ENCODE measurements at places on chromosomes 16 and 17.

- DNase-seq, result no peak
Measured at GRCh38 chr17:21453144-21453898, 77.2 kb downstream of the KCNJ12 start.

DNA sequence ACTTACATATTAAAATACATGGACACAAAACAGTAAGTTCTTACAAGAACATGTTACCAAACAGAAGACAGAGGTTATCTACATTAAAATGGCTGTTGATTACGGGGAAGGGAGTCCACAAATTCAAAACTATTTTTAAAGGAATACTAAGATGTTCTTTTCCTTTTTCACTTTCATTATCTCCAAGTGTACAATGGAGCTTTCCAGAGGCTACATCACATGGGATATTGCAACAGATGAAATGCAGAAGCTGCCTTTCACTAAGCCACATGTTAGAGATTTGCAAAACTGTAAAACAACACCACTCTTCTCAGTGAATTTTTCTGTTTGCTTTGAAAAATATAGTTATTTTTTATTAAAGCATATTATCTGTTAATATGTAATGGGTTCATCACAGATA lies 53.6 kb downstream of the XPO6 start:
- no peak for DNase-seq

GRCh38 chr16:83336603-83337002 lies 471.2 kb upstream of the HSBP1 start:
- no peak for DNase-seq

DNA sequence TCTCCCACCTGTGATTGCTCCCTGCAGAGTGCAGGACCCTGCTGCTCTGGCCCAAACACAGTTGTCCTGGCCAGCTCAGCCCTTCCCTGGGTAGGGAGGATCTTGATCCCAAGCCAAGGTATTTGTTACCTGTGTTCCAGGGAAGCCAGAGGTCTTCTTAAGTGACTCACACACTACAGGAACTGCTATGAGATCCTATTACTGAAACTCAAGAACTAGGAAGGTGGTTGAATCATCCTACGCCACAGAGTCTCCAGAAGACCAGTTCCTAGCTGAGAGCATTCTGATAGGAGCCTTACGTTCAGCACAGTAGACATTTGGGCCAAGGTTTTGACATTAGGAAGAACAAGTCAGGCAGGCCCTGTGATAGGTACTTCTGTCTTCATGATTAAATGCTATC lies 12.0 kb downstream of the CHST6 start:
- no peak for DNase-seq

DNA sequence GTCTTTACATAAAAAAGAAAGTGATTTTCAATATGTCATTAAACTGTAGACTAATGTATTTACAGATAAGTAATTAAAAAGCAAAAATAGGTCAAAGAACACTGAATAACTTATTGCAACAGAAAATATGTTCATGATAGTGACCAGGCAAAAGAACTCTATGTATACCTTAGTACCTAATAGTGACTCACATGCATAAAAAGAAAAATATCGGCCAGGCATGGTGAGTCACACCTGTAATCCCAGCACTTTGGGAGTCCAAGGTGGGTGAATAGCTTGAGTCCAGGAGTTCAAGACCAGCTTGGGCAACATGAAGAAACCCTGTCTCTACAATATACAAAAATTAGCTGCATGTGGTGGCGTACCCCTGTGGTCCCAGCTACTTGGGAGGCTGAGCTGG lies 33.0 kb upstream of the TOM1L1 start:
- DNase-seq, result no peak

All from GM19239 (cell line).